ENCODE measurements at places on chromosomes 7 and 10.

GRCh38 chr10:69497611-69498390 lies 46.5 kb downstream of the TSPAN15 start:
- DNase-seq, result no peak

GRCh38 chr7:114862406-114862805 lies 59.5 kb upstream of the MDFIC start:
- no peak for DNase-seq

DNA sequence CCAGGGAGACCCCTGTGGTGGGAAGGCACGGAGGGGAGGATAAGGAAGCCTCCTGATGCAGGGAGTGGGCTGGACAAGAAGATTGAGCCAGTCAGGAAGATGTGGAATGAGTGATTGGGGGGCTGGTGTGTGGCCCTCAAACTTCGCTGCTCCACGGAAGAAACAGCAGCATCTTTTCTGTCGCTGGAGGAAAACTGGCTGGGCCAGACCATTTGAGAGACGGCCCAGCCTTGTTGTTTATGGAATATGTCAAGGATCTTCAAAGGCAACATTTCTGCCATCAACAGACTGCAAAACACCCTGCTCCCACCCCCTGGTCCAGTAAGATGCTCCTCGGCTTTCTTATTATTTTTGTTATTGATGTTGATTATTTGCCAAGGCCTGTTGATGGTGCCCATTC lies 29.4 kb downstream of the PALD1 start:
- no peak for DNase-seq

DNA sequence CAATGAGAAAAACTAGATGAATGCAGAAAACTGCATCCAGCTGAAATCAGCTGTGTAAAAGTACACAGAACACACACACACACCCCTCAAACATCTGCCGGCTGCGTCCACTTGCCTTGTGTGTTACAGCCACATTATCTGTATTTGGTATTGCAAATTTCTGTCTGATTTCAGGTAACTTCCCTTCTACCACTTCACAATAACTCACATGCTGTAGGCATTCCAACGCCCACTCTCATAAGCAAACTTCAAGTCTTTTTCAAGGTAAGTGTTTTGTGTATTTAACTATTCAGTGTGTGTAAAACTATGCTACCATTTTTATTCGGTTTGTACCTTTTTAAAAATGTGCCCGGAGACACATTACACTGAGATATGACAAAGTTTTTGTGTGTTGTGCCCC lies 594.2 kb downstream of the SORCS1 start:
- DNase-seq, result no peak

GRCh38 chr7:129271500-129272355 lies 46.9 kb downstream of the AHCYL2 start:
- DNase-seq, result peak; percentile 24

GRCh38 chr10:23543691-23544380 lies 105.0 kb downstream of the OTUD1 start:
- no peak for DNase-seq

DNA sequence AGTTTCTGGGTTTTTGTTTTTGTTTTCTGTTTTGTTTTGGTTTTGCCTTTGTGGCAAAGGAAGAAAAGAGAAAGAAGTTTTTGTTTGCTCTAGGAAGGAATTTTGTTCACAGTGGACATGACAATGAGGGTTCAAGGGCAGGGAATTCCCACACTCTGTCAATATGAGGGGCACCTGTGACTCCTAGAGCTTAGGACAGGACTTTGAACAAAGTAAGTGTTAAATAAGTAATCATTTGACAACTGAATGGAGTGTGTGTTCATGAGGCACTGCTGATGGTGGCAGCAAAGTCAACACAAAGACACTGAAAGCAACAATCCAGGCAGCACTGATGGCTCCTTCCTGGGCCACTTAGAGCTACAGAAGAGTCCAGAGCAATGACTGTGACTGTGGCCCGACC lies 1381.1 kb upstream of the LRRTM3 start:
- no peak for DNase-seq

DNA sequence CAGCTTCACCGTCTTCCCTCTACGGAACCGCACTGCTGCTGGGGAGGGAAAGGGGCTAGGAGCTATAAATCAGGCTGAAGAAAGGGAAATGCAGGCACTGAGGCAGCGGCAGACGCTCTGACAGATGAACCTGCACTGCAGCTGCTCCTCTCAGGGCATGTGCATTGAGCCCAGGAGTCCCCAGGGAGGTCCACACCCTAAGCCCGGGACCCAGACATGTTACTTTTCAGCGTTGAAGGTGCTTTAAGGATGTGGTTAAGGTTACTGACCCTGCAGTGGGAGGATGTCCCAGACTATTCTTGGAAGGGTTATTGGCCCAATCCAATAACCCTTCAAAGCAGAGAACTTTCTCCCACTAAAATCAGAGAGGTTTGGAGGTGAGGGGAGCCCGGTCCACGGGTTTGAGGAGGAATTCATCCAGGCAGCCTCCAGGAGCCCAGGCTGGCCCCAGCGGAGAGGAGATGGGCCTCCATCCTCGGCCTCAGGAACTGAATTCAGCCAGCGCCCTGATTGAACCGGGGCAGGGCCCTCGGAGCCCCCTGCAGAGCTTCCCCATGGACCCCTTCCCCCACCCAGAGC lies 75.4 kb downstream of the ADARB2 start:
- no peak for DNase-seq

GRCh38 chr7:102814025-102814471 lies 65.2 kb downstream of the FAM185A start:
- peak; percentile 7 for DNase-seq

GRCh38 chr10:17771017-17771416 lies 19.0 kb downstream of the TMEM236 start:
- DNase-seq, result no peak

- DNase-seq, result peak; percentile 74
These were observed 1.4 kb downstream of the EPHB4 start for GRCh38 chr7:100825751-100826513.

DNA sequence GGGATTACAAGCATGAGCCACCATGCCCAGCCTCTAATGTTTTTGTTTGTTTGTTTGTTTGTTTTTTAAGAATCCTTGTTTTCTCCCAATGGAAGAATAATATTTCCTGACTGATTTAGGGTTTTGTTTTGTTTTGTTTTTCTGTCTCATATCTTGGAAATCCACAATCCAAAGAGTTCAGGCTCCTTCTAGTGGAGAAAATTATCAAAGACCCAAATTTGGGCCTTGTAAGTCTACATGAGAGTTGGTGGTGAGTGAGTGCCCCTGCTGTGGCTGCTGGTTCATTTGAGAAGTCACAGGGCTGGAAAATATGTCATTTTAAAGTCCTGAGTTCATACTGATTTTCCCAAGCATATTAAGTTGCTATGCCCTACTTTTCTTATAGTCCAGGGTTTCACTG lies 33.5 kb upstream of the KLHL7 start:
- peak; percentile 58 for DNase-seq

DNA sequence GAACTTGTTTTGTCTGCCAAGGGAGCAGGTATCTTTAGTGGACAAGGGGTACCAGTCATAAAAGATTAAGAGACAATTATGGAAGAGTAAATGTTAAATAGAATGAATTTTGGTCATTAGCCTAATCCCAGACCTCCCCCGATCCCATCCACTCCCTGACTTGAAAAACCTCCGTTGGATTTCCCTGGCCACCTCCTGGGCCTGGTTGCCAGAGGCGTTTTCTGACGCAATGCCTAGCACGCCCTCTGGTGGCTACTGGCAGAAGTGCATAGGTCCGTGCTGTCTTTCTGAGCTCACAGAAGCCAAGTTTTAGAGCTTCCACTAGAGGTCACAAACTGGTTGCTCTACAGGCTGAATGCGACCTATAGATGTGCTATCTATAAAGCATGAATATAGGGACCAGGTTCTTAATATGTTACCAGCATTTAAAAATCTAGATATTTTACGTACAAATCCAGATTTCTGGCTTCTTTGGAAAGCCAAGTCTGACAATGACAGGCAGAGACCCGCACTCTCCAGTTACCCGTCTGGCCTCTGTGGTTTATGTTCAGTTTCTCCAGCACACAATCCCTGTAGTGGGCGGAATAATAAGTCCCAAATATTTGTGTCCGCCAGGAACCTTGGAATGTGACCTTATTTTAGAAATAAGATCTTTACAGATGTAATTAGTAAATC lies 39.8 kb downstream of the SPOCK2 start:
- peak; percentile 96 for DNase-seq

DNA sequence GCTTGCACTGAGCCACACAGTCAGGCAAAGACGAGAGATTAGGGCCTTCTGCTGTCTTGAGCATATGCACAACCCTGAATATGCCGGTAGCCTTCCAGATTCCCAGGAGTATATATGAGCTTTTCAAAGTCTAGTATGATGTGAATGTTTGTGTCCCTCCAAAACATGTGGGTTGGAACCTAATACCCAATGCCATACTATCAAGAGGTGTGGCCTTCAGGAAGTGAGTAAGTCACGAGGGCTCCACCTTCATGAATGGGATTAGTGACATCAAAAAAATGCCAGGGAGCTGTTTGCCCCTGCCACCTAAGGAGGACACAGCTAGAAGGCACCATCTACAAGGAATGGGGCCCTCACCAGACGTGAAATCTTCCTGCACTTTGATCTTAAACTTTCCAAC lies 105.2 kb downstream of the CH25H start:
- DNase-seq, result no peak

GRCh38 chr7:74505471-74506324 lies 52.0 kb downstream of the GTF2IRD1 start:
- peak; percentile 5 for DNase-seq

GRCh38 chr10:72523932-72524396 lies 101.9 kb downstream of the MICU1 start:
- no peak for DNase-seq

GRCh38 chr10:5895804-5896203 lies 5.8 kb downstream of the FBH1 start:
- no peak for DNase-seq

DNA sequence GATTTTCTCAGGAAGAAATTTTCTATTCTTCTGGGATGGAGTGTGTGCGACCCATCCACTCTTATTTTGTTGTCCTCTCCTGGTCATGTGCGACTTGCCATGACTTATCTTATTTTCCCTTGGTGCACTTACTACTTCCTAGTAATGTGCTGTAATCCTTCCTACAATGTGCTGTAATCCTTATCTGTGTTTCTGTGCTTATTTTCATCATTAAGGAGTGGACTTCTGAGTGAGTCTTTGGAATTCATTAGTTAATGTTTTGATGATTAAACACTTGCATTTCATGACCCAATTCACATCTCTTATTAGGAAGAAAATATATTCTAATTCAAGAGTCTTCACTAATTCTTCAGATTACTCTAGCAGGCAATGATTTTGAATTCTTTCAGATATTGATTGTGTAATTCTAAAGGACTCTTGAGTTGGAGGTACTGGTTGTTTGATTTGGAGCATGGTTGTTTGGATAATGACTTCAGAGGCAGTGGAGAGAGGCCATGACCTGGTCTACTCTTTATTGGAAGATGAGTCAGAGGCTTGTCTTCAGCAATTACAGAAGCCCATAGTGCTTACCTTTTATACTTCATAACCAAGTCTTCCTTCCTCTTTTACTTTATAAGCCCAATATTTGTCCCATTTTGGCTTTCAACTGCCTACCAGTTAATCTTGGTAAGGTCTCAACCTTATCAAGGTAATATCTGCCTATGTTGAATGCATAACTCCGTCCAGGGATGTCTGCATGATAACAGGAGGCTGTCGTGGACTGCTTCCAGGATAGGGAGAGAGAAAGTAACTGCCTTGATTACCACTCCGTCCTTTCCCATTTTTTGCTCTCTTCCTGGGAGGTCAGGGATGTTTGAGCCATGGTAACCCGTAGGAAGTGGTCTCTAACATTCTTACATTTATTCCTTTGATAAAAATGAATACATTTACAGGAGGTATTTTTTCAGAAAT lies 278.3 kb upstream of the SP8 start:
- no peak for DNase-seq

DNA sequence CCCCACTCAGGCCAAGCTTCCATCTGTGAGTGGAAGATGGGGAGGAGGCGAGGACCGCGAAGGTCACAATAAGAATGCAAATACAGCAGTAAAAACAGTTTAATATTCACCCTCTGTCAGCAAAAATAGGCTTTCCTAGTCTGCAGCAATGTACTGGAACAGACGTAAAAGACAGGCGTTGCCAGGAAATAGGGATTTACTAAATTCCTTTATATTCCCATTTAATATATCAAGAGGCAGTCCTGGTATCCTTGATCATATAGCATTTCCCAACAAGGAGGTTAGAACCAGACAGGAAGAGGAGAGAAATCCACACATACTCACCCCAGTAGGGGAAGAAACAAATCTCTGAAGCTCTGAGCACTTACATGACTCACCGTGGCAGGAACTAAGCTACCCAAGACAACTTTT lies 1054.9 kb upstream of the C7orf33 start:
- peak; percentile 51 for DNase-seq

DNA sequence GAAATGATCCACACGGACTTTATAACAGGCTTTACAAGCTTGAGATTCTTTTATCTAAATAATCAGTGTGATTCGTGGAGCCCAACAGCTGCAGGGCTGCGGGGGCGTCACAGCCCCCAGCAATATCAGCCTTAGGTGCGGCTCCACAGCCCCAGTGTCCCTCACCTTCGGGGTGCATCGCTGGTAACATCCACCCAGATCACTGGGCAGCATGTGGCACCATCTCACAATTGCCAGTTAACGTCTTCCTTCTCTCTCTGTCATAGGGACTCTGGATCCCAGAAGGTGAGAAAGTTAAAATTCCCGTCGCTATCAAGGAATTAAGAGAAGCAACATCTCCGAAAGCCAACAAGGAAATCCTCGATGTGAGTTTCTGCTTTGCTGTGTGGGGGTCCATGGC lies 155.6 kb downstream of the EGFR start:
- DNase-seq, result no peak

GRCh38 chr10:68516766-68517165 lies 10.6 kb downstream of the SLC25A16 start:
- DNase-seq, result peak; percentile 81

- no peak for DNase-seq
These were observed 163.3 kb upstream of the ADCY1 start for GRCh38 chr7:45410893-45411292.

GRCh38 chr10:101060951-101061623 lies 702 bp upstream of the KAZALD1 start:
- DNase-seq, result peak; percentile 98

- no peak for DNase-seq
These were observed 653.9 kb upstream of the FOXK1 start for GRCh38 chr7:4028221-4028620.

DNA sequence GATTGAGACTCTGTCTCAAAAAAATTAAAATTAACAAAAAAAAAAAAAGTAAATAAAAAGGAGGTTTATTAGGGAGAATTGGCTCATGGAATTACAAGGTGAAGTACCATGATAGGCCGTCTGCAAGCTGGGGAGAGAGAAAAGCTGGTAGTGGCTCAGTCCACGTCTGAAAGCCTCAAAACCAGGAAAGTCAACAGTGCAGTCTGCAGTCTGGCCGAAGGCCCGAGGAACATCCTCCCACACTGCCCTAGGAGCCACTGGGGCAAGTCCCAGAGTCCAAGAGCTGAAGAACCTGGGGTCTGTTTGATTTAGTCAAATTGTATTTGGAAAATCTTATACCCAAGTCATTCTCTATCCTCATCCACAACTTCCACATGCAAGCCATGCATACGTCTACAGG lies 59.0 kb upstream of the RAB18 start:
- no peak for DNase-seq

DNA sequence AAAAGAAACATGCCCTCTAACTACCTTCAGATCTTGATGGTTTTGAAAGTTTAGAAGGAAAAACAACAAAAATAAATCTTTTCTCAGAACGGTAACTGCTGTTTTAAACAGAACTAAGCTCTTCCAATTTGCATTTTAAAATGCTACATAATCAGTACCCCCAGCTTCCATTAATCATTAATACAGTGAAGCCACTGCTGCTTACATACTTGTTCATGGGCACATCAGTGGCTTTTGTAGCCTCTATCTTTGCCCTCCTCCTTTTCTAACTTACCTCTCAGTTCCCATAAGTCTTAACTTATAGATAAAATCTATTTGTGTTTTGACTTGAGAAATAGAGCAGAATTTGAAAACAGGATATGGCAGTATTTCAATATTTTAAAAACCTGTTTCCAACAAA lies 109.1 kb downstream of the POLL start:
- DNase-seq, result no peak
